Ovary (tissue), 10 donors: ENCODE measurements at places on chromosomes 13 and 19. TPM values are rescaled to one million over a fixed set of nuclear protein-coding genes. Genes with fewer than 3 reads are reported as not detected.

TMIGD2 gene
- total RNA-seq: not detected

TEX101 gene
- total RNA-seq: not detected

LGALS14 gene
- total RNA-seq: not detected

TDRD12 gene
- total RNA-seq: 2.5 TPM

GRIN2D gene
- 0.11 TPM for total RNA-seq

DNA sequence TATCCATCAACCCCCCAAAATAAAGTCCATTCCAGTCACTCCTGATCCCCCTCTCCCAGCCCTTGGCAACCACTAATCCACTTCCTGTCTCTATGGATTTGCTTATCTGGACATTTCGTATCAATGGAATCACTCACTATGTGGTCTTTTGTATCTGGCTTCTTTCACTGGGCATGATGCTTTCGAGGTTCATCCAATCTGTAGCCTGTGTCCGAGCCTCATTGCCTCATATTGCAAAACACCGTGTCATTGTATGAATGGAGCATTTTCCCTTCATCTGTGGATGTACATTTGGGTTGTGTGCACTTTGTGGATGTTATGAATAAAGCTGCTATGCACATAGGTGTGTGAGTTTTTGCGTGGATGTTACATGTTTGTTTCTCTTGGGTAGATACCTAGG, 1.4 kb upstream of the FZR1 start:
- DNase-seq: no peak

DNA sequence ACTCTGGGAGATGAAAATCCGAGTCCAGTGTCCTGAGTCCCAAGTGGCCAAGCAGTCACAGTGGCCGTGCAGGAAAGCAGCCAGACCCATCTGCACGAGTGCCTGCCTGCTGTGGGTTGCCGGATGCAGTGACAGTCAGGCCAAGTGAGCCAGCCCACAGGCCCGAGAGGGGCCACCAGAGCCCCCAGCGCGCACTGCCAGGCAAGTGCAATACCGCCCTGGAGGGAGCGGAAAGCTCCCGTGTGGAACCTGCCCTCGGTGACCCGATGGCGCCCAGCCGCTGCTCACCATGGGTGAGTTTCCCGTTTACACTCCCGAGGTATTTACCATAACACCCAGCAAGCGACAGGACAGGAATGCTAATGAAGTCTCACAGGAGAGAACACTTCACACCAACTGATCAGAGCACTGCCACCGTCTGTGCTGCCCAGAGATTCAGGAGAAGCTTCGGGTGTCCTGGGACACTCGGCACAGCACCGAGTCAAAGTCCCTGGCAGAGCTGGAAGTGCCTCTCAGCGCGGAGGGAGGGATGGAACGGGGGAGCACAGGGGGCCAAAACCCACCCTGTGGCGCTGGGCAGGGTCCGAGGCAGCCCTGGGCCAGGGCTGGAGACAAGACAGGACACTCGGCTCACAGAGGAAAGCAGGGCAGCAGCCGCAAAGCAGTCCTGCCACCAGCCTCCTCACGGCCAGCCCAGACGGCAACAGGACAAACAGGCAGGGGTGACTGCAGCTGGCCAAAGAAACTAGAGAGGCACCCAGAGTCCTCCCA, 21.3 kb upstream of the TINCR start:
- DNase-seq: no peak

DNA sequence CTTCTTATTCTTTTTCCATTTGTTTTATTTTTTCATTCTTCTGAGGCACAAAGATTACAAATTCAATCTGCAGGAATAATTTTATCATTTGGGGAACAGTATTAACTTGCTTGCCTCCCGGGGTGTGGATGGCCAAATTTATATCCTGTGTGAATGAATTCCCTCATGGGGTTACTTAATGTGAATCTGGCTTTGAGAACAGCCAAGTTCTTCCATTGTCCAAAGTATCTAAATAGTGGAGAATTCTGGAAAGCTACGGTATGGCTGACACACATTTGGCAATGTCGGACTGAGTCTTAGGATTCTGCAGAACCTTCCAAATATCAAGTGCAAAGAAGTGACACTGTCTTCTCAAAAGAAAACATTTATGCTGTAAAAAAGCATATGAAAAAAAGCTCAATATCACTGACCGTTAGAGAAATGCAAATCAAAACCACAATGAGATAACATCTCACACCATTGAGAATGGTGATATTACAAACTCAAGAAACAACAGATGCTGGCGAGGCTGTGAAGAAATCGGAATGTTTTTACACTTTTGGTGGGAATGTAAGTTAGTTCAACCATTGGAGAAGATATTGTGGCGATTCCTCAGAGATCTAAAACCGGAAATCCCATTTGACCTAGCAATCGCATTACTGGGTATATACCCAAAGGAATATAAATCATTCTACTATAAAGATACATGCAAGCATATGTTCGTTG, 620.2 kb downstream of the EFNB2 start:
- no peak for DNase-seq

- peak; percentile 45 for DNase-seq
Observed at GRCh38 chr19:33064458-33064791, 263 bp downstream of the RHPN2 start.

- DNase-seq: no peak
Observed at GRCh38 chr13:23357349-23357748, 76.2 kb downstream of the SACS start.

DNA sequence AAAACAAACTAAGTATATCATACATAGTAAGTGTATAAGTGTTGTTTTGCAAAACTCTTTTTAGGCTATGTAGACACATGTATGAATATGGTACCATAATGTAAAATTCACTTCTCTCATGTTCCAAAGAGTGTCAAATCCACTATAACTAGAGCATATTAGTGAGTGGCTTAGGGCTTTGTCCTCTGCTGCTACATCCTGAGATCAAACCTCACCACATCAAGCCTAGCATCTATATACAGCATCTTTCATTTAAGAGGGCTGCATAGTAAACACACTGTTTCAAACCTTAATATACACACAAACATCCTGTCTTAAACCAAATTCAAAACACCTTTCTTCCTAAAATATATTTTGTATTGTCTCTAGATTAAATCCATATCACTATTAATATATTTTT, 38.7 kb downstream of the ELF1 start:
- no peak for DNase-seq

GRCh38 chr13:68851026-68851425, 1256.6 kb upstream of the ATXN8OS start:
- no peak for DNase-seq

- DNase-seq: no peak
Observed at GRCh38 chr19:44939668-44940067, 2.4 kb upstream of the APOC4 start.

DNA sequence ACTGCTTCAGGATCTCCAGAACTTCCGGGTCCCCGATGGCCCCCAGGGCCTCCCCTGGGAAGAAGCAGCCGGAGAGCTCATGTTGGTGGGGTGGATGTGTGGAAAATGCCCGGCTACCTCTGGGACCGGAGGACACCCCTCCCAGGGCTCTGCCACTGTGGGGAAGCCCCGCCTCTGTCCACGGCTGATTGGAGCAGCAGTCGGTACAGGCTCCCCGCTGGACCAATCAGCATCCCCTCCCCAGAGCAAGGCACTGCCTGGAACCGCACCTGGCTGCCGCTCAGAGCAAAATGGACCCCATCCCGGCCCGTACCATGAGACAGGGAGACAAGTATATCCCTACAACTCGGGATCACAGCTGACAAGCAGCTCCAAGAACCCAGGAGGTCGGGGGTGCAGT, 6.4 kb downstream of the DOHH start:
- DNase-seq: no peak

DNA sequence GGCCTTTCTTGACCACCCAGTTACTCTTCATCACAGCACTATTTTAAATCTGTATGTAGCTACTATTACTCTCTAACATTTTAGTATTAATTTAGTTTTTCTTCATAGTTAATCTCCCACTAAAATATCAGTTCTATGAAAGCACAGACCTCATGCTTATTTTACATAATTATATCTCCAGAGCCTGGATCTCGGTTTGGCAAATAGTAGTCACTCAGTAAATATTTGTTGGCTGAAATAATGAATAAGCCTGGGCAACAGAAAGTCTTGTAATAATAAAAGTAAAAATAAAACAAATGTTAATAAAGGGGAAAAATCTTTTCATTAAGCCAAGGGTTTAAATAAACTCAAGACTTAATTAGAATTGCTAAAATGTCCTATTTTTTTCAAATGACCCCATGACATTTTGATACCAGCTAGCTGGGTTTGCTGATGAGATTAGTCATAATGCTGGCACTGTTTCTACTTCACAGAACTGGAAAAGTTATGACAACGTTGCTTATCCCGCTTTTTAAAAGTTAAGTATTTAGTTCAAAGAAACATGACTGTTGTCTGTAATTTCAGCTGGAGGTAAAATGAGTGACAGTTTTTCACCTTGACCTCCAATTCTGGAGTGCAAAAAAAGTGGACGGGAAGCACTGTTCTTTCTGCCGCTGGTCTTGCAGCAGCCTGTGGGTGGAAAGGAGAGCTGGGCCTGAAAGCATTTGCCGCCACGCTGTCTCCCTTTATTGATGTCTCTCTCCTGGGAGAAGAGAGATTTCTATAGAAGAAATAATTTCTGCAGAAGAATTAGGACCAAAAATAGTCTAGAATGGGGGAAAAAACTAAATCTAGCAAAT, 85.2 kb upstream of the SPATA13 start:
- DNase-seq: no peak

GRCh38 chr13:103033999-103034398, 32.2 kb downstream of the SLC10A2 start:
- DNase-seq: no peak

- DNase-seq: no peak
Observed at GRCh38 chr19:40101813-40102212, 11.1 kb upstream of the ZNF780A start.

- no peak for DNase-seq
Observed at GRCh38 chr13:96216543-96216942, 126.6 kb downstream of the HS6ST3 start.

DNA sequence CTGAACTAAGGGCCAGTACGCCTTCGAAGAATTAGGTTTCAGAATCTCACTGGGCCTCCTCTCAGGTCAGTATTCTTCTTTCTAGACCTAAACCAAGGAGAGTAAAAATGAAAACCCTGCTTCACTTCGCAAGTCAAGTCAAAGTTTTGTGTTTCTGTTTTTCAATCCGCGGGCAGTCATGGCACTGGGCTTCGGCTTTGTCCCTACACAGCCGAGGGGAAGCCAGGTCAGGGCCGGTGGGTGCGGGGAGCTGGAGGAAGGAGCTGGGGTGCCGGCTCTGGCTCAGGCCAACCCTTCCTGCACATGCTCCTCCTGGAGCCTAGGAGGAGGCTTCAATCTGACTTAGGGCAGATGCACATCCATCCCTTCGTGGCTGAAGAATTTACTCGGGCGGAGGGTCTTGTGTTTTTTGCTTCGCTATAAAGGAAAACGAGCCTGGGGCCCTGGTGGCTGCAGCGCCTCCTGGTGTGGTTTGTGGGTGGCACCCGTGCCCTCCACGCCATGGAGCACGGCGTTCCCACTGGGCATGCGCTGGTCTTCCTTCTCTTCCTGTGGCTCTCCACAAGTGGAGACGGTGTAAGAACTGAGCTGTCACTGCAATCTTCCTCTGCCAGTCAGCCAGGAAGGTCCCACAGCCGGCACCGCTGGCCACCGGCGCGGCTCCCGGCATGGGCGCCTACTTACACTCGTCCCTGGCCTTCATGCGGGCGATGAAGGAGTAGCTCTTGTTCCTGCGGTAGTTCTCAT, 22.5 kb downstream of the C19orf44 start:
- no peak for DNase-seq

DNA sequence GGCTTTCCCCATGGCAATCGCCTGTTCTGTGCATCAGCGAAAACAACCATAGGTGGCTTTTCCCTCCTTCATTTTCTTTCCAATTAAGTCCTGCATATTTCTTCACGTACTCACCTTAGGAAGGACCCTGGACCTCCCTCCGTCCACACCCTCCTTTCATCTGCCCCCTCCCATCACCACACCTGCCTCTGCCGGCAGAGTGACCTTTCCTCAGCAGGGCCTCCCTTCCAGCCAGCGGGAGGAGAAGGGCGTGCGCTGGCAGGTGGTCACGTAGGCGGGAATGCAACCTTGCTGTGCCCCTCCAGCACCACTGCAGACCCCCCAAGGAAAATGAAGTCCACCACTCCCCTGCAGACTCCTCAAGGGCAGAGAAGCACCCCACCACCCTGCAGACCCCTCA, 61.1 kb downstream of the GSX1 start:
- no peak for DNase-seq

GRCh38 chr13:42894765-42895243, 97.2 kb downstream of the EPSTI1 start:
- no peak for DNase-seq

DNA sequence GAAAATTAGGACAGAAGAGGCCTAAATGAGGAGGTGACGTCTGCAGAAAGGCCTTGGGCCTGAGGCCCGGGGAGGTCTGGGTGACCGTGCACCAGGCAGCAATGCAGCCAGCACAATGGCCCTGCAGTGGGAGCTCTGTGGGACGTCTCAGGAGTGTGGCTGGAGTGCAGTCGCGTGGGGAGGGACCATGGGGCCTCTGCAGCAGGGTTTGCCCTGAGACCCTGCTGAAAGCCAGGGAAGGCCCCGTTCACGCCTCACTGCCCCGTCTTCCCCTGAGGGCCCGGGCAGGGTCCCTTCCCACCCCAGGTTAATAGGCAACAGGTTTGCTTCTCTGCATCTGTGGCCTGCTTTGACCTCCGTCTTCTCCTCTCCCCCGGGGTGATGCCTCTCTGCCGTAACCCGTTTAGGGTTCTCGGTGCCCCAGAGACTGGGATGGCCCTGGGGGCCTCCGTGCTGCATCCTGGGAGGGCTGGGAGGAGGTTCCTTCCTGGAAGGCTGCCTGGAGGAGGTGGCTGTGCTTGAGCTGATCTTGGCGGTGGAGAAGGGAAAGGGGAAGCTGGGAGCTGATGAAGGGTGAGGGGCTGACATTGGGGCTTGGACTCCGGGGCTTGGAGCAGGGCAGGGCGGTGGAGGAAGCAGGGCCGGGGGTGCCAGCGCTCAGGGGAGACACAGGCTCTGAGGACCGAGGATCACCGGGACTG, 9.7 kb downstream of the PALM start:
- DNase-seq: no peak

GRCh38 chr13:24899601-24900000, 135.6 kb downstream of the RNF17 start:
- no peak for DNase-seq

- no peak for DNase-seq
Observed at GRCh38 chr13:91902291-91902690, 503.9 kb downstream of the GPC5 start.

- DNase-seq: peak; percentile 75
Observed at GRCh38 chr13:113860665-113861432, 3.0 kb downstream of the GAS6 start.

GRCh38 chr19:28465371-28466086, 747.4 kb downstream of the UQCRFS1 start:
- no peak for DNase-seq

- DNase-seq: no peak
Observed at GRCh38 chr13:33290421-33290965, 4.9 kb upstream of the STARD13 start.

- DNase-seq: no peak
Observed at GRCh38 chr13:85503797-85504196, 295.4 kb downstream of the SLITRK6 start.
